Femur (tissue), 1 donor: ENCODE measurements at places on chromosomes 2 and 18.

DNA sequence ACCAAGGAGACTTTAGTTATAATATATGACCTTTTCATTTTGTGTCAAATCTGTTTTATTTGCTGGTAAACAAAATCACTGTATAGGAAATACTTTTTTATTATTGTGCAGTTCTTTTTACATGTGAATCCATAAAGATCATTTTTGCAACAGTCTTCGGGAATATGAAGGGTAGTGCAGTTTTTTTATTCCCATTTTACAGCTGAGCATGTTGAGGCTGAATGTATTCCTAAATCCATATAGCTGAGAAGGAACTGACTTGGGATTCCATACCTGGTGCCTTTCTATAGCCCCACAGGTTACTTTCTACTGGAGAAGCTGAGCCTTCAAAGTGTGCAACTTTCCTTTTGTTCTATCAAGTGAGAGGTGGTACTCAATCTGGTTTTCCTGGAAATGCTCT, 29.6 kb downstream of the RHOB start:
- no peak for DNase-seq

- DNase-seq = no peak
These were observed 1116.4 kb downstream of the SOCS6 start for GRCh38 chr18:71405169-71405809.

DNA sequence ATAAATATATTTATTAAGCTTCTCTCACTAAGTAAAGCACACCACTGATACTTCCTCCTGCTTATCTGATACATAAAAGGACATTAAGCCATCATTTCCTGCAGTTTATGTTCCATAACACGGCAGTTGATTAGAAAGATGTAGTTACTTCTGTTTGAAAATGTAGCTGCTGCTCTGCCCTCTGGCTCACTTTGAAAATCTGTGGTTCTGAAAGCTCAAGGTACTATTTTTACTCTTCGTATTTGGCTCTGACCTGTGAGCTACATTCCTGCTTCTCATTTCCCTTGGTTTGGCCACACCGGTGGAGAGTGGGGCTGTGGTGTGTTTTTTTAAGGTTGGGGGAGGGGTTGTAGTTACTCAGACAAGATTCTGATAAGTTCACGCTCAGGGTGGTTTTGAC, 12.8 kb upstream of the TTN start:
- DNase-seq = no peak

- no peak for DNase-seq
These were observed 53.5 kb upstream of the DAPL1 start for GRCh38 chr2:158741625-158742024.

GRCh38 chr2:43131051-43131889, 95.1 kb downstream of the ZFP36L2 start:
- peak; percentile 67 for DNase-seq

- no peak for DNase-seq
These were observed 144.6 kb upstream of the MMADHC start for GRCh38 chr2:149732001-149732685.

DNA sequence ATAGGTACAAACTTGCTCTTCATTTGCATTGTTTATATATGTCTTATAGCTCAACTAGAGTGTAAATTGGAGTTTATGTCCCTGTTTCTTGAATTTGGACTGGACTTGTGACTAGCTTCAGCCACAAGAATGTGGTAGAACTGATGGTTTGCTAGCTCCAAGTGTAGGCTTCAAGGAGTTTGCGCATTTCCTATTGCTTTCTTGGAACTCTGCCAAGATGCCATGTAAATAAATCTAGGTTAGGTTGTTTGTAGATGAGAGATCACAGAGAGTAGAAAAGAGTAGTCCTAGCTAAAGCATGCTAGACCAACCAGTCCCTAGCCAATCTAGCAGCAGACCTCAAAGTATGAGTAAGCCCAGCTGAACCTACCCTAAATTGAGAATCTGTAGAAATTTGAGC, 183.0 kb upstream of the CYP26B1 start:
- DNase-seq = no peak

DNA sequence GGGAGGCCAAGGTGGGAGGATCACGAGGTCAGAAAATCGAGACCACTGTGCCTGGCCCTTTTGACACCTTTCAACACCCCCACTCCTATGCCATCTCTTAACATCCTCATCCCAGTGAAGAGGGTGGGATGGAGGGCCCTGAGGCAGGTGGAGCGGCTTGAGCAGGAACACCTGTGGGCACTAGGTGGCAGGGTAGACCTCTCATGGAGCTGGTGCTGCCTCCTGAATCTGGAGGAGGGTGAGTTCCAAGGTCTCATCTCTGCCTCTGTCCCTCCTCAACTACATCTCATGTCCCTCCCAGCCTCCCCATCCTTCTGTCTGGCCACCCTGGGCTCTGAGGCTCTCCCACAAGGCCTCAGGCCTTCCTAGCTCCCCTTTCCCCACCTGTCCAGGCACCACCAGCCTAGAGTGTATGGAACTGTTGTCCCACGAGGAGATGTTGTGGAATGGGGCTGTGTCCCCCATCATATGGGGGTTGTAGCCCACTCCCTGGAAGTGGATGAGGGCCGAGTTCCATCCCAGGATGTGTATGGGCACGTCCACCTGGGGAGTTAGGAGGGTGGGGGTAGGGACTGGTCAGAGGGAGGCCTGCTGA, 17.0 kb upstream of the CRYBA2 start:
- DNase-seq = no peak

DNA sequence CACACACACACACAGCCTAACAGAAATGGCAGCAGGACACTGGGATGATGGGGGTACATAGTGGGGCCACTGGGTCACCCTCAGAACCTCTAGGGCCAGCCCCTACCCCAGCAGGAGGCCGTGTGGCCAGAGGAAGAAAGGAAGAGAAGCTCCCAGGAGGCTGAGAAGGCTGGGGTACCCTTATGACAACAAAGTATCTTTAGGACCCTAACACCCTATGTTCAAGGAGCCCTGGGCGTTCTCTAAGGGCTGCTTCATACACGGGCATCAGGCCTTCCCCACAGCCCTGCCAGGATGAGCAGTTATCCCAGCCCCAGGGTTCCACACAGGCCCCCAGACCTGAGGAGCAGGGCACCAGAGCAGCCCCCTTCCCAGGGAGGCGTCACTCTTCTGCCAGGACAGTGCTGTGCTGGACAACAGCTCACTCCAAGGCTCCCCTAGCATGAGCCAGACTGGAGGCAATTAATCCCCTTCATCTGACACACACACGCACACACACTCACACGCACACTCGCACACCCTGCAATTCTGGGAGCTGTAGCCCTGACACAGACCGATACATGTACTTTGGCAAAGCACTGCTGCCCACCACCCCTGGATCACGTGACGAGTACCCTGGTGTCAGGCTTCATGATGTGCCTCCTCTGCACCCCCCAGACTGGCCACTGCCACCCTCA, 163.6 kb downstream of the TNS1 start:
- no peak for DNase-seq

DNA sequence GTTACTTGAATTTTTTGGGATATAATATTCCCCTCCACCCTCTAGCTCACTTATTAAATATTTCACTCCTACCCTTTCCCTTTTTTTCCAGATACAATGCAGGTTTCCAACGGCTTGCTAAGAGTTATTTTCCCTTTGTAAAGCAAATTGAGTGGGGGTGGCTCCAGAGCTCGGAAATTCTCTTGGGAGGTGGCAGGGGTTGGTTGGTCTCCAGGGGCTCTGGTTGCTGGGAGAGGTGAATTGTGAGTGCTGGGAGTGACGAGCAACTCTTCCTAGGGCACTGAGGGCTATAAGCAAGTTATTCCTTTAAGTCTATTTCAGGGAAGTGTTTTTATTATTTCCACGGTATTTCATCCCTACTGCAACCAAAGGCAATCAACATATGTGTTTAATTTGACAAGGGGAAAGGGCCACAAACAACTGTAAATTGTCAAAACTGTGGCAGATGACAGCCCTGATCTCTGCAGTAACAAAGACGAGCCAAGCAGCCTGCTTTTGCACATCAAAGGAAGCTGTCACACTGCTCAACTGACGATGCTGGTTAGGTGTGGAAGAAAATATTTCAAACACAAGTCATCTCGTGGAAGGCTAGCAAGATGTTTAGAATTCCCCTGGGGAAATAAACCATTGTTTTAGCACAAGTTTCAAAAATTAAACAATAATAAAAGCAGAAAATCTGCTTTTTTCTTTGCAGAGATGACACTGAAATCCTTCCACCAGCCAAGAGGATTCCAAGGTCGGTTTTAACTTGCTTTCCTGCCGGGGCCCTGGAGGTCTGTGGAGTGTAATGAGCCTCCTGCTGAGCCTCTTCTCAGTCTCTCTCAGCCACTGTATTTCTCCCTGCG, 34.8 kb upstream of the ASXL2 start:
- no peak for DNase-seq
